SK-N-SH (cell line): ENCODE measurements at places on chromosomes 5 and 9.

DNA sequence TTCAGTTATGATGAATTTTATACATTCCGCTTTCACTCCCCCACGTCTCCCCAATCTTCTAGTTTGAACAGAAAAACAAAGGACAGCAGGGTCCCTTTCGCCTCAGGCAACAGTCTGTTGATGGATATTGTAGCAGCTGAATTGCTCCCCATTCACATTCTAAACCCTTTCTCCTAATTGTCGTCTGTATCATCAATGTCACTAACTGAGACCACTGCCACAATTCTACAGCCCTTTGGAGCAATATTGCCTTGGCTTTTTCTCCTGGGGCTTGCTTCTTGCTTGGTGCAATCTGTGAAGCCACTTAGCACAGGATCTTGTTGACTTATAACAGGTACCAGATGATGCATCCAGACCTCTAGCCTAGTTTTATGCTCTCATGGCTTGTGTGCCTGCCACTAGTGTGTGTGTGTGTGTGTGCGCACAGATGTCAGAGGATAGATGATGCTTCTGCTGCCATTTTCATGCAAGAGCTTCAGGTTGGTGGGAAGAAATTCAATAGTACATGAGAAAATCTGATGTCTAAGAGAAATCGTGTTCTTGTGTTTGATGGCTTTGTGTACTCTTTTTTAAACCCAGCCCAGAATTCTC, 195.2 kb upstream of the ISL1 start:
- peak; percentile 8 for DNase-seq

DNA sequence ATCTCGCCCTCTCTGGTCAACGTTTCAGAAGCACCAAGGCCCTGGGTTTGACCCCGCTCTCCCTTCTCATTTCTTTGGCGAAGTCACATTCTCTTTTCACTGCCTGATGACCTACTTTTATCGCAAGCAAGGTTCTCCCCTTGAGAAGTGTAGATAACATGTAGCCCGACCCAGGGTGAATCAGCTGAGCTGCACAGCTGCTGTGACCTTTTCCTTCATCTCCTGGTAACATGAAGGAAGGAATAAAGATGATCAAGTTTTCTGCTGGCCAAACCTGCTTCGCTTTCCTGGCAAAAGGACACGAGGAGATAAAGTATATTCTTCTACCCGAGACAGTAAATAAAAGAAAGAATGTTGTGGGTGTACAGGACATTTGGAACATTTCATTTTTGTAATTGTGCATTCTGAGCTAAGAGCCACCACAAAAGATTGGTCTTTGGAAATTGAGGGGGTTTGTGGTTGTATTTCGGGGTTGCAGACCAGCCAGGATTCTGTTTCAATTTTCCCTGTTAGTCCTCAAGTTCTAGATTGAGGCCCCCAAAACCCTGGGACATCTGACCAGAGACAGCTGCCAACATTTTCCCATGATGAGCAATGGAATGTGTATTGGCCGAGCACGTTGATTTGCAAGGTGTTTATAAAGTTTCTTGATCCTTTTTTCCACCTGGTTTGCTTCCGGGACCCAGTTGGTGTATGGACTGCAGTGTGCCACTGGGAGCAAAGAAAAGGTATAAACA, 155.1 kb upstream of the ZNF462 start:
- no peak for DNase-seq

GRCh38 chr9:16197578-16198370, 644.9 kb downstream of the CCDC171 start:
- peak; percentile 62 for DNase-seq

GRCh38 chr9:80836013-80836412, 853.3 kb downstream of the TLE1 start:
- no peak for DNase-seq

- DNase-seq = no peak
Observed at GRCh38 chr9:128280084-128280622, 4.1 kb downstream of the SWI5 start.

GRCh38 chr5:172407822-172408221, 46.5 kb downstream of the SH3PXD2B start:
- no peak for DNase-seq

DNA sequence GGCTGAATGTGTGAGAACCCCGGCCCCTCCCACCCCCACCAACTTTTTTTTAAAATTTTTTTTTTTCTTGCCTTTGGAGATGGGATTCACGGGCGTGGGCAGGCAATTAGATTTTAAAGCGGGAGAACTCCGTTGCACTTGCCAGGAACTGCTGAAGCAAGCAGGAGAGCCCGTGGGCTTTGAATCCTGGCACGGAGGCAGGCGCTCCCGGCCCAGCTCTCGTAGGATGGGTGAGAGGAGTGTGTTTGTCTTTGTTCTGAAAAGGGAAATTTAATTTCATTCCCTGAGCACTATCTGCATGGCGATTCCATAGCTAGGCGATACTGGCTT, 54.3 kb upstream of the BOD1 start:
- DNase-seq = peak; percentile 55

- DNase-seq = no peak
Observed at GRCh38 chr5:168790671-168791250, 211.6 kb upstream of the PANK3 start.

DNA sequence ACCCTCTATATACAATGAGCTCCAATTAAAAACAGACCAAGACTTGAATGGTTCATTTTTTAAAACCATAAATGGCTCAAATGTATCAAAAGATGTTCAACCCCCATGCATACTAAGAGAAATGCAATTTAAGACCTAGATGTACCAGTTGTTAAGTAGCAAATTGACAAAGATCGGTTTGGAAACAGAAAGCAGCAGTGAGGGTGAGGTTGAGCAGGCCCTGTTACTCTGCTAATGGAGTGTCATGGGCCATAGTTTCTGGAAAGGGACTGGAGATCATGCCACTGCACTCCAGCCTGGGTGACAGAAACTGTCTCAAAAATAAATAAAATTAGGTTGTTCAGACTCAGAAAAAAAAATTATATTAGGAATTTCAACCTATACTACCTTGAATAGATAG, 55.0 kb downstream of the FNBP1 start:
- DNase-seq = no peak

DNA sequence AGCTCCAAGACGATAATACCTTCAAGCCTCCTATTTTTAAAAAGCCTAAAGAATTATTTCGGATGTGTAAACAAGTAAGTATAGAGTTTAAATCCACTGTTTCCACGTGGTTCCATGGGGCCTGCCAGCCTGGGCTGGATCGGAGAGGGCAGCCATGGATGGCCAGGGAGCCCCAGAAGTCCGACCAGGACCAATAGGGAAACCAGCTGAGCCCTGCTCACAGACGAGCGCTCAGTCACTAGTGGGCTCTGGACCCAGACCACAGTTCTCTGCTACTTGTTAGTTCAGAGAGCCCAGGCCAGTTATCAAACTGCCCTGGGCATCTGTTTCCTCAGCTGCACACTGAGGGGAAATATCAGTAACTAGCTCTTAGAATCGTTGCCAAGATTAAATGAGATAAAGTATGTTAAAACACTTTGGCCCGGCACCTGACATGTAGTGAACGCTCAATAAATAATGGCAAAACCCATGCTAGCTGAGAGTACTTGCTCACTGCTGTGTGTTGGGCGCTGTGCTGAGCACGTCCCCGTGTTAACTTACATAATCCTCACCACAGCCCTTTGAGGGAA, 124.8 kb downstream of the RGS3 start:
- no peak for DNase-seq

GRCh38 chr5:68405026-68405684, 189.6 kb downstream of the PIK3R1 start:
- DNase-seq = no peak

DNA sequence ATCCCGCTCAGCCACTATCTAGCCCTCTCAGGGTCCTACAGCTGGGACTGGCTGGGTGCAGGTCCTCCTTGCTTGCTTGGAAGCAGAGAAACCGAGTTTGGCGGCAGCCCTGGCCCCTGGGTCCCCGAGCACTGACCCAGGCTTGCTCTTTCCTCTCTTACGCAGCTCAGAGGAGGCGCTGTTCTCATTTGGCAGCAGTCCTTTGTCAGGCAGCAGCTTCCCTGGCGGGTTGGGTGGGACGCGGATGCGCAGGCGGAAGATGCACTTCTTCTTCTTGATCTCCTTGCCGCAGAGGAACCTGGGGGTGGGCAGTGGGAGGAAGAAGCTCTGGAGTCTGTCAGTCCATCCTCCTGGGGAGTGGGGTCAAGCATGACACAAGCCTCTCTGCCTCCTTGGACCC, 14.5 kb downstream of the PHF19 start:
- no peak for DNase-seq

GRCh38 chr9:98040212-98040611, 16.3 kb upstream of the NANS start:
- no peak for DNase-seq

DNA sequence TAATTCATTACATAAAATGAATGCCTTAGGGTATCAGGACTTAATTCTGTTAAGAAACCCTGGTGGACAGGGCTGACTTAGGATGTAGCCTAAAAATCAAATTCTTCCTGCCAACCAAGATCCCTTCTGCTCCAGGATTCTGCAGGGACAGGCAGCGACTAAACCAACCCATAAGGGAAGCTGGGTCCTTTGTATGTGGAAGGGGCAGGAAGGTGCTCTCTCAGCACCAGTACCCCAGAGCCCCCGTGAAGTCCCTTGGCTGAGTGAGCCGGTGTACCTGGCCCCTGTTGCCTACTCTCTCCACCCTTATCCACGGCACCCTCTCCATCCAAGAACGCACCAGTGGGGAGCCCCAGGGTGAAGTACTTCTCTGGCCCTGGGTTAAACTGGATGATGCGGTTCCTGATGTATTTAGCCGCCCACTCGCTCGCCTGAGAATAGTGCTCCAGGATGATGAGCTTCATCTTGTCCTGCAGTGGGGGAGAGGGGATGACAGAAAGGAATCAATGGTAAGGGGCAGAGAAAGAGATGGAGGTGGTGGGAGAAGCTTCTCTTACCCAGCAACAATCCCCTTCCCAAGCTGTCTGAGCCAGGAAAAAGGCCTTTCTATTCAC, 1.1 kb downstream of the GNPDA1 start:
- DNase-seq = no peak

DNA sequence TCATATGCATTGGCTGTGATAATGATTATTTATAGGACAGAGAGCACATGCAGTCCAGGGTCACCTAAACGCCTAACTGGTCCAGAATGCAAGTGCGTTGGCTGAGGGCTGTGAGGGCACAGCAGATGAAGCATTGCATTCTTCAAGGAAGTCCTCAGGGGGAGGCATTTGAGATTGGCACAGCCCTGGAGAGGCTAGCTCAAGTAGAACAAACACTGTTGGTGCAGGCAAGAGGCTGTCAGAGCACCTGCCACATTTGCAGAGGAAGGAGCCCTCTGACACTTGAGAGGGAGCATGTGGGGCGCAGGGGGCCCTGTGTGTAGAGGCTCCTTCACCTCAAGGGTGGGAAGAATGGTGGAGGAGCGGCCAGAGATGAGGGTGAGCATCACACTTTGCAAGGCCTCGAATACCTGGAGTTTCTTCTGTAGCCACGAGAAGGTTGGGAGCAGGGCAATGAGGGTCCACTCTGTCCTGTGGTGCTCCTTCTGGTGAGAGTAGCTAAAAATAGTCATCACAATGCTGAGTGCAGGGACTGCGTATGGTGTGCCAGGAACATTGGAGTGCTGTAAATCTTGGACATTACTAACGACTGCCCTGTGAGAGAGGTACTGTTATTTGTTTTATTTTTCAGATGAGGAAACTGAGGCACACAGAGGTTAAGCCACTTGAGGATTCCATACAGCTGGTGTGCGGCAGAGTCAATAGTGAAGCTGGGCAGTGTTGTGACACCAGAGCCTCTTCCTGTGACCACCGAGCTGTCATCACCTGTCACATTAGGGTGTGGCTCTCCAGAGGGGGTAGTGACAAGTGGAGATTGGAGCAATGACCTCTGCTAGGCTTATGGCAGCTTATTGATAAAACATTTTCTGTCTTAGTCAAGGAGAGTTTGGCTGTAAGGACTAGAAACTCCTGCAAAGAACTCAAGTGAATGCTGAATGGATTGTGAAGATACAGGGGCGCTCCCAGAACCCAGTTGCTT, 100.2 kb downstream of the PIP5K1B start:
- no peak for DNase-seq

GRCh38 chr9:132032238-132032950, 47.3 kb downstream of the MED27 start:
- no peak for DNase-seq

- DNase-seq = no peak
Observed at GRCh38 chr5:90294604-90295003, 115.0 kb downstream of the CETN3 start.

GRCh38 chr5:109743770-109744212, 54.1 kb downstream of the MAN2A1 start:
- no peak for DNase-seq

DNA sequence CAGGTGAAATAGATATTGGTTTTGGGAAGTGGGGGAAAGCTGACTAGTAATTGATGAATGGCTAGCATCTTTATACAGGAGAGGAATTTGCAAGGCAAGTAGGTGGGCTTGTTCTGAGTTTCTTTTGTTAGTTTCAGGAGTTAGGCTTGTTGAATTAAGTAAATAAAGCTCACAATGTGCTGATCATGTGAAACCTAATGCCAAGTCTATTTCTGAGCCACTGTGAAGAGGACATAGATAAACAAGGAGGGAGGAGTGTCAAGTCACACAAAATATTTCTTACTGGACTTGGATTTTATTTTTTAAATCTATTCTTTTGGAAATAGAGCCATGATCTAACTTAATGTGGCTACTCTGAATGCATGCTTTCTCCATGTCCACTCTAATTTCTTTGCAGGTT, 19.9 kb downstream of the GDA start:
- DNase-seq = no peak

GRCh38 chr5:53422539-53422938, 57.9 kb upstream of the FST start:
- DNase-seq = no peak

GRCh38 chr5:78753093-78753531, 104.5 kb upstream of the LHFPL2 start:
- DNase-seq = no peak

DNA sequence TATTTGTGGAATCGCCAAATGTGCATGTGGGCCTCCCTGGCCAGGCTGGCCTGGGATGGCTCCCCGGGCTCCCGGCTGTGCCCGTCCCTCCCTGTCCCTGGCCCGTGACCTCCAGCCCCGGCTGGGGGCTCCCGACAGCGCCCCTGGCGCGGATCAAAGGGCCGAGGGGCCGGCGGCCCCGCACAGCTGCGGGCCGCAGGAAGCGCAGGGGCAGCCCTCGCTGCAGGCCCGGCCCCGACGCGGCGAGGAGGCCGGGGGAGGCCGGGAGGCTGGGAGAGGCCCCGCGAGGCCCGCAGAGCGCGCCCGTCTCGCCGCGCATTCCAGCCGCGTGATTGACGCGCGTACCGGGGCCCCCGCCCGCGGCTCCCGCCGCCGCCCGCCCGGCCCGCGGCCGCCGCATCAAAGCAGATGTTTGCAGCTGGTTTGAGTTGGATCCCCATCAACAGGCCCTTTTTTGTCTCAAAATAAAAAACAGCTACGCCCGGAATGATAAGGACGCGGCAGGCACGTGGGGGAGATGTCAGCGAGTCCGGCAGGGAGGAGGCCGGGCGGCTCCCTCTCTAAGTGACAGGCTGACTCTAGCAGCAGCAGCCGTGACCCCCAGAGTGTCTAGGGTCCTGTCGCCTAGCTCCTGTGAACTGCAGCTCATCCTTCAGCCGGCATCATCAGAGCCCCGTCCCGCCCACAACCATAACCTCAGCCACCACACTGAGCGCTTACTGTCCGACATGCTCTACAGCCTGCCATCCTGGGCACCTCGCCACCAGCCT, 69.4 kb downstream of the LMX1B start:
- DNase-seq = peak; percentile 68
